Left lung (tissue), 14 donors: ENCODE measurements at places on chromosomes 7 and 10.

DNA sequence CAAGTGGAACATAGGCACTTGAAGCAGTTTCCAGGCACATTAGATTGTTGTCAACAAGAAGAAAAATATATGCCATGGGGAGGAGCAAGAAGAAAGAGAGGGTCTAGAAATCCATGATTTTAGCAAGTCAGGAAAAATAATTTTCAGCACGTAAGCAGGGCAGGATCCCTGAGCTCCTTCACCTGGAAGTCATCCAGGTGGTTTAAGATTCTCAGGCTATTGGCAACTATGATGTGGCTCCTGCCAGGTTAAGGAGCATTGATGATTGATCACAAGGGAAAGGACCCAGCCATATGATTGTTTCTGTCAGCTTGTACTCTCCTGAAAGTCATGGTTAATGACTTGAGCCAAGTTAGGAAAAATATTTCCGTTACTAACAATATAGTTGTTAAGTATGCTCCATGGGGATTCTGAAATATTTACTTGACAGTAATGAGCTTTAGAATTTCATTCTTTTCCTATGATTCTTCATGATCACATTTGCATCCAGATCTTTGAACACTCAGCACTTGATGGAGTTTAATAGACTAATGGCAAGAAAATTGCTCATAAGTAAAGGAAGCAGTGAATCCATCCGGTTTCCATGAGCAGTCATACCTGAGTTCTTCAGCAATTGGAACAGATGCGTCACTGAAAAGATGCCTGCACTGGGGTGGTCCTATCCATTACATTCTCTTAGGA is 209.1 kb downstream of the BICC1 start:
- no peak for DNase-seq

- DNase-seq = no peak
These were observed 204.9 kb downstream of the CCDC3 start for GRCh38 chr10:12796401-12797160.

DNA sequence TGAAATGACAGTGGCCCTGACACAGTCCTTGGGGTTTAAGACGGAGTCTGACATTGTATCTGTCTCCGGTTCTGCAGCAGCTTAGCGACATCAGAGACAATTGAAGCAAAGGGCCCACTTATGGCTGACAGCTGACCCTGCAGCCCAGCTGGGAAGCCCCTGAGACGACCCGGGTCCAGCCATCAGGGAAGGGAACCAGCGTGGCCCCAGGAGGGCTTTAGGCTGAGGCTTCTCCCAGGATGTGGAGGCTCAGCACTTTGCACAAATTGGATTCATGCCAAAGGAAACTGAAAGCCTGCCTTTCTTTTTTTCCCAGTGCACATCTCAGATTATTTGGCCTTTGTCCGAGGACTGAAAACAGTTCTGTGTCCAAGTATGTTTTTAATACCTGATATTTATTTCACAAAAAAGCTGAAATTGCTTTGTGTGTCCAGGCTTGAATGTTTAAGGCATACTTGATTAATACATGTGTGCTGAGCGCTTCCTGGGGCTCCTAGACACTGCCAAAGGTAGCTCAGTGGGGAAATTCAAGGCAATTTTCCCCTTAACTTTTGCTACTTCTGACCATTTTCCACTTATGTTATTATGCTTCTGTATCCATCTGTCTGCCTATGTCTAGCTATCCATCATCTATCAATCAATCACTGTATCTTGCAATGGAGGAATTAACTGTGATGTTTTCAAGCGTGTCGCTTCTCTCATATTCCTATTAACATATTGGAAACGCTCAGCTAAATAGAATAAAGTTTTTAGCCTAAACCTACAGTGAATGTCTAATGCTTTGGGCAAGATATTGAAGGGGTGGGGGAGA is 34.8 kb downstream of the KLF6 start:
- DNase-seq = peak; percentile 59

DNA sequence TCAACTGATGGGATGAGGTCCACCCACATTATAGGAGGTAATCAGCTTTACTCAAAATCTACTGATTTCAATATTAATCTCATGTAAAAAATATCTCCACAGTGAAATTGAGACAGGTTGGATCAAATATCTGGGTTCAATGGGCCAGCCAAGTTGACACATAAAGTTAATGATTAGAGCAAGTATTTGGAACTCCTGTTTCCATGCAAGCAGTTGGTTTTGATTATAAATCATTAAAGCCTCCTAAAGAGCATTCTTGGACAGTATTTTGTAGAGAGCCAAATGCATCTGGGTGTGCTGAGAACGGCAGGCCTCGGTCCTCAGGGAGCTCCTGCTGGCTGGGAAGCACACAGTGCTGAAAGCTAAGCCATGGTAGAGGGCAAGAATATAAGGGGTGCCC is 126.9 kb upstream of the BTBD16 start:
- DNase-seq = no peak

DNA sequence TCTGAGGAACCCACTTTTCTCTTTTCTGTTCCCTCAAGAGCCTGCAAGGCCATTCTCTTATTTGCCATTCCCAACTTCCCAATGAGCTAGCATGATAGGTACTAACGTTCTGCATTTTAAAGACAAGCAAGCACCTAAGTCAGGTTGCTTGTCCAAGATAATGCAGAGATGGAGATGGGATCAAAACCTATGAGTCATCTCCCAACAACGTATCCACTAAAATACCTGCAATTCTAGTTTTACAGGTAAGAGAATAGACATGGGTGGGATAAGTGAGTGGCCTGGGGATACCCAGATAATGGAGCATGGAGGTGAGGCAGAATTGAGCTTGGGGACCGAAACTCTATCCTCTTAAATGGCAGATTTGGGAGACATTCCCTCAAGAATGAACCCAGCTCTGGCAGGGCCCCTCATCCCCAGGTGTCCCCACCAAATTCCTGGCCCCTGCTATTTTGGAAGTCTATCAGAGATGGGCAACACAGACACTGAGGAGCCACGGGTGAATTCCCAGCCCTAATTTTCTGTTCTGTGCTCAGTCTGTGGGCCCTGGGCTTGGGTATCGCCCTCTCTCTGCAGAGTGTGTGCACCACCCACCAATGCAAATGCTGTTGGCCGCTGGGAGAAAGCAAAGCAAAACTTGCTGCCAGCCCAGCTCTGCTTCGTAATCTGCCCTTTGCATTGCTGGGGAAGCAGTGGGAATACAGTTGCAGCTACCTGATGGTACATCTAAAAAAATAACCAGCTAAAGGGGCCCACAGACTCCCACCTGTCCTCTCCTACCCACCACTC is 98.3 kb downstream of the KCNMA1 start:
- DNase-seq = no peak

- DNase-seq = no peak
These were observed 93.5 kb downstream of the FOXP2 start for GRCh38 chr7:114508086-114508485.

DNA sequence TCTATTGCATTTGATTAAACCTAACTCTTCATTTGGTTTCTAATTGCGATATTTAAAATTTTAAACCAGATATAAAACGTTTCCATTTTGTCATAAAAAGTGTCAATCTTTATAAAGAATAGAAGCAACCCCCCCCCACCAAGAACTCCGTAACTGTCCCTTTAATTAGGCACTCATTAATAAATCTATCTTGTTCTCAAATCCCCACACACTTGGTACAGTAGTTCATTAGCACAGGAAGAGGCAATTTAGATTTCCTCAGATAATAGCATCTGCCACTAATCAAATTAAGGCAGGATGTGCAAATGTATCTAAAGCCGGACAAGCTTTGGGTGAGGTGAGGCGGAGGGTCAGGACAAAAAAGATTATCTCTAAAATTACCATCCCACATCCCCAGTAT is 1143.3 kb upstream of the AUTS2 start:
- no peak for DNase-seq

DNA sequence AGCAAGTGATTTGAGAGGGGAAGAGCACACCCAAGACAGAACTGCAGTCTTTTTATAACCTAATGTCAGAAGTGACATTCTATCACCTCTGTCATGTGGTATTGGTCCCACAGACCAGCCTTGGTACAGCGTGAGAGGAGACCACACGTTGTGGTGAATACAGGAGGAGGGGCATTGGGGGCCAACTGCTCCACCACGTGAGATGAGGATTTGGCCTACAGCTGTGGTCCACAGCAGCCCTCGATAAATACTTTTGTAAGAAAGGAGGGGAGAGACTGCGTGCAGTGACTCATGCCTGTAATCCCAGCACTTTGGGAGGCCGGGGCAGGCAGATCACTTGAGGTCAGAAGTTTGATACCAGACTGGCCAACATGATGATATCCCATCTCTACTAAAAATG is 243.1 kb downstream of the FGFR2 start:
- no peak for DNase-seq

GRCh38 chr10:69303632-69304051 is 25.3 kb downstream of the HK1 start:
- DNase-seq = no peak

- peak; percentile 18 for DNase-seq
These were observed 170.4 kb downstream of the SNX13 start for GRCh38 chr7:17769918-17770317.

GRCh38 chr10:74738985-74739567 is 87.3 kb upstream of the KAT6B start:
- DNase-seq = no peak

DNA sequence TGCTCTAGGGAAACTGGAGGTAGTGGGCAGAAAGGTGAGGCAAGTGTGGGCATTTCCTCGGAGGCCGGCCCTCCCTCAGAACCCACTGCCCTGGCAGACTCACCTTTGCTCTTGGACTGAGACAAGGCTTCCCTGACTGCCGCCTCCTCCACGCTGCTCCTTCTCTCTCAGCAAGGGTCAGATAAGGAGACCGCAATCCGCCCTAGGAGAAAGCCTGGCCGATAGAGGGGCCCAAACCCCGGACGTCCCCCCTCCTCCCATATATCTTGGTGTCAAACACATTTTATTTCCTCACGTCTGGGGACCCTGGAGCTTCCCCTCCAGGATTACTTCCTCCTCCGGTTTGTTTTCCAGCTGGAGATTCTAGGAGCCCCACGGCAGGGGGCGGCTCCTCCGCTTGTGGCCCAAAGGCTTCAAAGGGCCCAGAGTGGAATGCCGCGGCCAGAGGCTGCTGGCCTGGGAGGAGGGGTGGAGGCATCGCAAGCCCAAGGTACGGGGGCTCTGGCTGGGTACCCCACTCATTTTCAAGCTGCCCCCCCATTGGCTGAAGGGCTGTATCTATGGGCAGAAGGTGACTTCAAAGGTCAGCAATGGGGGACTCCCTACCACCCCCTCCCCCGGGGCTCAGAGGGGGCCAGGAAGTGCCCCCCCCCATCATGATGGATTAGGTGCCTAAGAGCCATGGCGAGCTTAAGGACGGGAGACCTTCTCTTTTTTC is 31.7 kb upstream of the LBX1 start:
- DNase-seq = no peak

DNA sequence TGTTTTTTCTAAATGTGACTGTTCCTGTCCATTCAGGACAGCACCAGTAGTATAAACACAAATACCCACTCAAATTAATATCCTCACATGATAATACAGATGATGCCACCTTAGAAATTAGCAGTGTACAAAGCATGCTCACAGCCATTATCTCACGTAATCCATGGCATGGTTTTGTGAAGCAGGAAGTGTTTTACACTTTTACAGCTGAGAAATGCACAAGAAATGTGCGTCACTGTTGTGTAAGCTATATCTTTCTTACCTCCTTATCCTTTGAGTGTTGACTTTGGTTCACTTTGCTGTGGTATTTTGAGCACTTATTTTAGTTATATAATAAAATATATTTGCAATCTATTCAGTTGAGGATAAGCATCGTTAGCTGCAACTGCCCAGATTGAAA is 31.6 kb downstream of the NKX2-3 start:
- no peak for DNase-seq

- peak; percentile 69 for DNase-seq
These were observed 20.0 kb downstream of the UNC5B start for GRCh38 chr10:71232089-71232998.

- DNase-seq = no peak
These were observed 409.0 kb downstream of the CDC14C start for GRCh38 chr7:49333180-49333881.

GRCh38 chr10:100448951-100449350 is 13.9 kb upstream of the WNT8B start:
- DNase-seq = no peak

DNA sequence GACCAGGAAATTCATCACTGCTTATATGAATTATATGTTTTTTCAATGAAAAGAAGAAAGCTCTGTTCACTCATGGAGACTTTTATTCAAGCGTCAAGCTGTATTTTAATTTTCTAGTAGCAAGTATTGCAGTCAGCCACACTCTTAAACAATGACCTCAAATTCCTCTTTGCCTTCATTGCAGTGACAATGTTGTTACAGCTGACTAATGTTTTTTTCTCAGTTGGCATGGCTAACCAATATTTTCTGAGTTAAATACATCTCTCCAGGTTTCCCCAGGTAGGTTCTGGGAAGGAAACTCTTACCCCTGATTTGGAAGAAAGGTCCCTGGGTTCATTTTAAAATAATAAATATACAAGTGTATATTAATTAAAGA is 241.5 kb downstream of the WDR11 start:
- DNase-seq = no peak

DNA sequence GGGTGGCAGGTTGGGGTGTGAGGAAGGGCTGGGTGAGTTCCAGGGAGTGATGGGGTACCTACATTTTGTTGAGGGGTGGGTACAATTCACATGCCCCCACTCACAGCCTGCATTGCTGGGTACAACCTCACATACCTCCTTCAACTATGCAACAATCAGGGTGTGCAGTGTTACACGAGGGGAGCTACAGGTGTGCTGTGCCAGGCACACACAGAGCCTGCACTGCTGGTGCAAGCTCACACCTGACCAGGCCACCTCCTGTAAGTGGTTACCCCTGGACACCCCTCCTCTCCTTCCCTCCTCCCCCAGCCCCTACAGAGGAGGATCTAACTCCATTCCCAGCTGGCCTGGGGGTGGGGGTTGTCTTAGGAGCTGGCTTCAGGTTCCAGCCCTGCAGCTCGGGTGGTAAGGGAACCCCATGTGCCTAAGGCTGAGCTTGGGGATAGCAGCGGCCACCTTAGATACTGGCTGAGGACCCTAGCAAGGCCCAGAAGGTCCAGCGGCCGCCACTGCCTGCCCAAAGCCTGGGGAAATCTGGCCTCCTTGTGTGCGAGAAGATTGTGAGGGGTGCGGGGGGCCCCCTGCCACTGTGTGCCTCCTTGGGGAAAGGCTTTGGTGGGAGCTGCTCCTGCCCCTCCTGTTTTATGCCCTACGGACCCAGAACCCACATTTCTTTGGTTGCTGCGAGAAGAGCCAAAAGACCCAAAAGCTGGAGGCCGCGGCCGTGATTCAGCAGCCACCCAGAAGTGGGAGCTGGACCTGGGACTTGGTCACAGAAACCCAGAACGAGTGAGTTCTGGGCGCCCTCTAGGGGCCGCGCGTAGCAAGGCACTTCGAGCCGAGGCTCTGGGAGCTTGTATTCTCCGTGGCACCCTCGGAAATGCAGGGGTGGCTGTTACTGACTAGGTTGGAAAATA is 10.8 kb downstream of the TLX1 start:
- peak; percentile 84 for DNase-seq

GRCh38 chr7:141220263-141220880 is 146.5 kb downstream of the TMEM178B start:
- no peak for DNase-seq

DNA sequence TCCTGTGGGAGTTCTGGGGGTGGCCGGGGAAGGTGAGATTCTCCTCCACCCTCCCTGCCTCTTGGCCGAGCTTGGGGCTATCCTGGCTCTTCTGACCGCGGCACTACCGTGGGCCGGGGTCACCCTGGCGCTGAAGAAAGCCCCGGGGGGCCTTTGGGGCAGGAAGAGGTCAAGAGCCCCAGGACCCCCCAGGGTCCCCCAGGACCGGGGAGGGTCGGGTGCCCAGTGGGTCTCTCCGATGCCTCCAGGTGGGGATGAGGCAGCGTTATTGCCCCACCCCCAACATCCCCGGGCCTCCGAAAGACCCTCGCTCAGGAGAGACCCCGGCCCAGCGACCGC is 439 bp upstream of the KNDC1 start:
- DNase-seq = no peak
